ENCODE measurements at places on chromosomes 7 and 10.

DNA sequence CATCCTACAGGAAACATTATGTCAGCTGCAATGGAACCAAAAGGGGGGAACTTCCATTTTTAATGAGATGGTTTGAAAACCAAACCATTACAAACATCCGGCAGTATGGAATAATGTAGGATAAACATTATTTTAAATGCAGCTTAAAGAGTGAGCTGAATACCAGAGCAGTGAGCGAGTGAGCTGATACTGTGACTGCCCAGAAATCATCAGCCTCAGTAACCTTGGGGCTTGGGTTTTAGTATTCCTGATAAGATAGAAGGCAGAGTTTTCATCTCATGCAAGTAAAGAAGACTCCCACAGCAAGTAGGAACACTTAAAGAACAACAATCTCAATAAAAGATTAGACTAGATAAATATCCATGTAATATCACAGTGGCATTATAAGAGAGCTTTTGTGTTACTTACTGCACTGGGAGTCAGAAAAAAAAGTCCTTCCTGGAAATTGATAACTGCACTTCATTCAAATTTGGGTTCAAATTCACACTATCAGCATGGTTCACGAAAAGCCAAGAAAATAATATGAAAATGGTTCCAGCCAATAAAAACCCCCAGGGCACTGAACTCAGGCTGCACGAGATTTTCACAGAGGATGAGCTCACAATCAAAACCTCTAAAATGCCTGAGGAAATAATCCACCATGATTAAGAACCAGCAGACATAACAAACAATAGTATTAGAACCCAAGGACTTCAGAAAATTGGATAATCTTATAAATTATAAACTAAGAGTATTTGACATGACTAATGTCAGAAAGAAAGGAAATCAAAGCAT is 115.7 kb downstream of the MTPAP start:
- DNase-seq = no peak

GRCh38 chr10:52645187-52645758 is 127.3 kb downstream of the MBL2 start:
- no peak for DNase-seq

- no peak for DNase-seq
Observed at GRCh38 chr7:148978091-148978490, 50.2 kb downstream of the PDIA4 start.

GRCh38 chr10:126013489-126014281 is 117.3 kb downstream of the FANK1 start:
- no peak for DNase-seq

DNA sequence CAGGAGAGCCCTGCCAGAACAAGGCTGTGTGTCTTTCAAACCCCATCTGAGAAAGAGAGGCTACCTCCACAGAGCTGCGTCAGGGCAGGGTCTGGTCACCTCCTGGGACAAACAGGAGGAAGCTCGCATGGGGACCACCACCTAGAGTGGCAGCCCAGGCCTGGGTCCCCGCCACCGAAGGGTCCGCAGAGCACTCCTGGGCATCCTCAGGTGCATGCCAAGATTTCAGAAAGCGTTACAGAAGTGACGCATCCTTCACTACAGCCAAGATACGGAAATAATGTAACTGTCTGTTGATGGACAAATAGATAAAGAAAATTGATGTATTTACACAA is 42.6 kb downstream of the GSDME start:
- no peak for DNase-seq

DNA sequence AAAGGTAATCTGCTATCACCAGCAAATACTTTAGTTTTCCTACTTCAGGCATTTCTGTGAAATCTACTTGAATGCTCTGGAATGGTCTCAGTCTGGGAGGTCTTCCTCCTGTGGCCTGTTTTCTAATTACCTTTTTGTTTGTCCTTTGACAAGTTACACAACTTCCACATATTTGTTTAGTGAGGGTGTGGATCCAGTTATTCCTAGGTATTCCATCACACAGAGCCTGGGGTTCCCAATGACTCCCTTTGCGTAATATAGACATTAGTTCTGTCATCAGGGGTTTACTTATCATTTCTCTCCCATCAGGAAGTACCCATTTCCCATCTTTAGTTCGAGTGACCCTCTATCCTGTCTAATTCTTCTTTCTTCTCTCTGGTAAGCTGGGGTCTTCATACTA is 28.1 kb upstream of the ELOVL3 start:
- DNase-seq = peak; percentile 20

DNA sequence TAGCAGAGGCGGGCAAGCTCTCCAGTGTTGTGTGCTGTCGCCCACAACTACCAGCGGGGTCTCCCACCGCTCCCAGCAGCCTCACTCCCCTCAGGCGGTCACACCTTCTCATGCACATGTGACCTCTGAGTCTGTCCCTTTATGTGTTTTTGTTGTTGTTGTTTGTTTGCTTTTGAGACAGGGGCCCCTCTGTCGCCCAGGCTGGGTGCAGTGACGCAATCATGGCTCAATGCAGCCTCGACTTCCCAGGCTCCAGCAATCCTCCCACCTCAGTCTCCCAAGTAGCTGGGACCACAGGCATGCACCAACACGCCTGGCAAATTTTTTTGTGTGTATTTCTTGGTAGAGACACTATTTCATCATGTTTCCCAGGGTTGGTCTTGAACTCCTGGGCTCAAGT is 1.5 kb downstream of the CPSF4 start:
- no peak for DNase-seq

- DNase-seq = no peak
Observed at GRCh38 chr10:129814681-129815646, 149.1 kb downstream of the EBF3 start.

DNA sequence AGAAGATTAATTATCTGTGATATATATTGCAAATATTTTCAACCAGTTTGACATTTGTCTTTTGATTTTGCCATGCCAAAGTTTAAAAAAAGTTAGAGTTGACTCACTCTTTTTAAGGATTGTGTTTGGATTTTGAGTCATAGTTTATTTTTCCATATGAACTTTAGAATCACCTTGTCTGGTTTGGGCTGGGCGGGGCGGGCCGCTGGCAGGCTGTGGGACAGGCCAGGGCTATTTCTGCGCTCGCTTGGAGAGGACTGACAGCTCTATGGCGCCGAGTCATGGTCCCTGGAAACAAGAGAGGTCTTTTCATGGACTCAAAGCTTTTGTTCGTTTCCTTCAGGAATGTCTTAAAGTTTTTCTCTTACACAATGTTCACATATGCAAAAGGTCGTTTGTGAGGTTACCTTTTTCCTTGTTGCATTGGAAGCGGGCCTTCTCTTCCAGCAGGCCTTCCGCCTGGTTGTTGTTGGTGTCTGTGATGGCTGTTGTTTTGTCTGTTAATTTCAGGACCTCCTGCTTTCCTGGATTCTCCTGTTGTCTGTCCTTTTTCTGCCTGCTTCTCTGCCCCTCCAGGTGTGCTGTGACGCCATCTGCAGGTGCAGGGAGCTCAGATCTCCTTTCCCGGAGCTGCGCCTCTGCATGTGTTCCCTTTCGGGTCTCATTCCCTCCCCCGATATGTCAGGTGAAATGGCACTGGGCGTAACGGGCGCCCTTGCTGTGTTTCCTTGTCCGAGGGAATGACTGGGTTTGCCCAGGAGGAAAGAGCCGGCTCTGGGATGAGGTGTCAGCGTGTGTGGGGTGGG is 53.8 kb downstream of the INPP5A start:
- DNase-seq = peak; percentile 87

DNA sequence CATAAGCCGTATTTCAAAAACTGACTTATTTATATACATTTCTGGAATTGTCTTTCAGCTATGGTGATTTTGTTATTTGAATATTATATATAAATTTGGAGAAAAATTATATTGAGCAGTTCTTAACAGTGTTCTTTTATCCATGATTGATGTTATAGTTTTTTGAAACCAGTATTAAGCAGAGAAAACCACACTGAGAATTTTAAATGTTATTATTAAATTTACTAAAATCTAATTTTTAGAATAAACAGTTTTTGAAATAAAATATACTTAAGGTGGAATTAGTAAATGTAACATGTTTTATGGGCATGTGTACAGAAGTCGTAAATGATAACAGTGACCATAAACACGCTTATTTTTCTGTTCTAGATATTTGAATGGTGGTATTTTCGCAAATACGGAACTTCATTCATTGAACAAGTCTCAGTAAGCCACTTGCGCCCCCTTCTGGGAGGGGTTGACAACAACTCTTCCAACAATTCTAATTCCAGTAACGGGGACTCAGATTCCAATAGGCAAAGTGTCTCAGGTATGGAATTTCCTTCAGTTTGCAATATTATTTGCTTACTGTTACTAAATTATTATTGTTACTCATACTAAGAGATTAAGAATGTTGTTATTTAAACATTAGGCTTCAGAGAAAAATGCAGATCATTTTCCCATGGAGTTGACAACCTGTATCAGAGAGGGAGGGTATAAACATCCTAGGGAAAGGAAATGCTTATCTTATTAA is 166.1 kb downstream of the ST7 start:
- peak; percentile 72 for DNase-seq

- no peak for DNase-seq
Observed at GRCh38 chr10:62467527-62467926, 93.4 kb downstream of the ZNF365 start.

- DNase-seq = no peak
Observed at GRCh38 chr10:108556186-108556585, 1367.1 kb downstream of the XPNPEP1 start.

Data from HepG2 (cell line).